Activated naive CD4-positive, alpha-beta T cell treated with anti-CD3 and anti-CD28 coated beads, Interleukin-2, amount 10 ng/mL, durations not matched to agents 7 days and 5 days (primary cell): ENCODE measurements at places on chromosomes 5 and 9.

- DNase-seq, result no peak
Observed at GRCh38 chr9:35353731-35354365, 136.1 kb upstream of the RUSC2 start.

- no peak for DNase-seq
Observed at GRCh38 chr5:68531970-68532369, 316.4 kb downstream of the PIK3R1 start.

- DNase-seq, result peak; percentile 24
Observed at GRCh38 chr5:145697251-145697990, 137.7 kb downstream of the PRELID2 start.

DNA sequence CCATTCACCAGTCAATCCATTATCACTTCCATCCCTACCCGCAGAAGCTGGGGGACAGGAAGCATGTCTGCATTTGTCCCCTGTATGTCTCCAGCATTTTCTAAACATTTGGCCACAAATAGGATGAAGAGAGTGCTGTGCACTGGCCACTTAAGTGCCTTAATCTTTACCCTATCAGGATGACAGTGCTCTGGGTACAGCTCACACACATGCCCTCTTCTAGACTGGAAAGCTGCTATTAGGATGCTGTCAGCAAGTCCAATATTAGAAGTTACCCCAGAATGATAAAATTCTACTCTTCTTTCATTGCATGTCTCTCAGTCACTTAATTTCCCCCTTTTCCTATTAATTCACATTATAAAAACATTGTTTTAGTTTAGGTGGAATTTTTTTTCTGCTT, 168.4 kb downstream of the RASEF start:
- no peak for DNase-seq

GRCh38 chr9:118038713-118039112, 334.5 kb downstream of the TLR4 start:
- no peak for DNase-seq

DNA sequence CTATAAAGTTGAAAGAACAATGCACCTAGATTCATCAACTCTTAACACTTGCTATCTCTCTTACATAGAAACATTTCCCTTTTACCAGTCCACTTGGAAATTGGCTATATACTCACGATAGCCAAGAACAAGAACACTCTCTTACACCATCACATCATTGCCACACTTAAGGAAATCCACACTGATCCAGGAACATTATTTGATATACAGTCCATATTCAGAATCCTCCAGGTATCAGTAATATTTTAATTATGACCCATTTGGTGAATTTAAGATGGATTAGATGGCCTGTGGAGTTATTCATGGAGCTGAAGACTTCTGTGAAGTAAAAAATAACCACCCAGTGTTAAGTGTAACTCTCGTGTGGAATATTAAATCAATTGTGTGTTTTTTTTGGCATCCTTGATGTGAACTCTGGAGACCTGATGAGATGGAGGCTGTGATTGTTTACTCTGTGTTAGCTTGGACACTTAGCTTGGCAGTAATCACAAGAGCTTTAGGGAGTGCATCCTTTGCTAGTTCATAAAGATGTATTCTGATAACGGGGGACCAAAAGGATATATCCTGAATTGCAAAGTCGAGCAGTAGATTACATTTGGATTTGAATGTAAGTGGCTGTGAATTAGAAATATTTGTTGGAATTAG, 52.0 kb upstream of the ABL1 start:
- DNase-seq, result no peak

GRCh38 chr5:131324303-131324702, 60.5 kb downstream of the CDC42SE2 start:
- DNase-seq, result no peak

GRCh38 chr5:128462330-128462729, 75.7 kb downstream of the FBN2 start:
- DNase-seq, result no peak

- DNase-seq, result no peak
Observed at GRCh38 chr5:170342153-170342725, 44.7 kb upstream of the LCP2 start.
